Kidney (tissue), 22 donors: ENCODE measurements at places on chromosomes 2 and 18.
A peak's percentile ranks its signal among the peaks of the same experiment; 100 is the strongest.

- no peak for DNase-seq
Measured at GRCh38 chr18:63374540-63374939, 7.5 kb upstream of the KDSR start.

- peak; percentile 90 for DNase-seq
Measured at GRCh38 chr2:230864605-230865306, at the start of gene ITM2C. ITM2C (plus strand) TSS chr2:230864942; CDS start chr2:230865026, 84 bp downstream.

- DNase-seq: no peak
Measured at GRCh38 chr2:130387804-130388203, 31.9 kb downstream of the PTPN18 start.

- DNase-seq: peak; percentile 49
Measured at GRCh38 chr18:76263046-76264005, 231.7 kb downstream of the ZNF516 start.

GRCh38 chr2:199749571-199749970, 101.4 kb downstream of the FTCDNL1 start:
- no peak for DNase-seq

DNA sequence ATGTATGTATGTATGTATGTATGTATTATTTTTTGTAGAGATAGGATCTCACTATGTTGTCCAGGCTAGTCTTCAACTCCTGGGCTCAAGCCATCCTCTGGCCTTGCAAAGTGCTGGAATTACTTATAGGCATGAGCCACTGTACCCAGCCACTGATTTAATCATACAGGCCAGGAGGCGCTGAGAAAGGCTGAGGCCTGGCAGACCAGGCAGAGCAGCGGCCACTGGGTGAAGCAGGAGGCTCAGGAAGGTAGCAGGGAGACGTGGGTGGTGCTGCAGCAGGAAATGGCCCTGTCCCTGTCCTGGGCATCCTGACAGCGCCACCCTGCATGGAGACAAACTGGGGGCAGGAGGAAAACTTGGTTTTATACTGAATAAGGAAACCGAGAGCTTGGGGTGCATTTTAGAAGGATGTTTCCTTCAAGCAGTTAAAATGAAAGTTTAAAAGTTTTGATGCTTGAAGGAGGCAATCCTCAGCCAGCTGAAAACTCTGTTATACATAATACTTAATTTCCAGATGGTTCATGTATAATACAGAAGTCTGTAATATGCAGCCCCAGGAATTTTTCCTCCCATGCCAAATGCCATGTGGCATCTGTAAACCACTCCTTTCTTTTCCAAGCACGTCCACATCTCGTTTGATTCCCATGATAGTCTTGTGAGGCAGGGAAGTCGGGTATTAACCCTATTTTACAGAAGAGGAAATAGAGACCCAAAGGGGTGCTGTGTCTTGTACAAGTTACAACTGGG, 182.4 kb downstream of the CELF4 start:
- DNase-seq: no peak

- DNase-seq: no peak
Measured at GRCh38 chr2:59066787-59067399, 825.8 kb upstream of the FANCL start.

GRCh38 chr2:199471443-199472057, 13.8 kb upstream of the SATB2 start:
- peak; percentile 83 for DNase-seq

DNA sequence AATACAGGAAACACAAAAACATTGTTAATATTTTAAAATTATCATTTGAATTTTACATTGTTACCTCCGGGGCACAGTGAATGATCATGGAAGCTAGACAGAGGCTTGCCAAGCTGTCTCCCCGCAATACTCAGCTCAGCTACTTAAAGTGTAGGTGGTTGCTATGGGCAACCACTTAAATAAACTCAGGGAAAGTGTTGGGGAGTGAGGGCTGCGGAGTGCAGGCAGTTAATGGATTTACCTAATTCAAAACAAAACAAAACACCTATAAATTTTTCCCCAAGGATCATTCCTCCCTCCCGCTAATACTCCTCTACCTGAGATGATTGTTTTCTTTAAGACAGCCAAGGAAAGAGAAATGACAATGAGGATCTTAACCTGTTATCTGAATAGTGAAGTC, 349.5 kb downstream of the TGIF1 start:
- peak; percentile 85 for DNase-seq

GRCh38 chr18:13178976-13179375, 39.6 kb upstream of the LDLRAD4 start:
- no peak for DNase-seq

DNA sequence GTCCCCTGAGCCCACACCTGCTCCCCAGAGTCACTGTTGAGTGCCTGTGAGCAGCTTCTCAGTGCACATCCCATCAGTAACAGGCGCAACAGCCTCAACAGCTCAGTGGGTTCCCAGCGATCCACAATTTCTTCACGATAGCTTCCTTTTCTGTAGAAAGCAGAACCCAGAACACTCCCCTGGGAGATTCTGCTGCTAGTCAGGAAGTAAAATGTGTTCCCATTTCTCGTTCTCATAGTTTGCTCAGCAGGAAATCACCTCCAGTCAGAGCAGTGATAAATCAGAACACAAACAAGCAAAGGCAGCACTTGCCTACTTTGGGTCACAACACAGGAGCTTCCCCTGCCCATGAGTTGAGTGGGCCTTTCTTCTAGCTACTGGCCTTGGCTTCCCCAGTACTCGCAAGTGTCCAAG, 48.9 kb upstream of the ATG16L1 start:
- DNase-seq: no peak

DNA sequence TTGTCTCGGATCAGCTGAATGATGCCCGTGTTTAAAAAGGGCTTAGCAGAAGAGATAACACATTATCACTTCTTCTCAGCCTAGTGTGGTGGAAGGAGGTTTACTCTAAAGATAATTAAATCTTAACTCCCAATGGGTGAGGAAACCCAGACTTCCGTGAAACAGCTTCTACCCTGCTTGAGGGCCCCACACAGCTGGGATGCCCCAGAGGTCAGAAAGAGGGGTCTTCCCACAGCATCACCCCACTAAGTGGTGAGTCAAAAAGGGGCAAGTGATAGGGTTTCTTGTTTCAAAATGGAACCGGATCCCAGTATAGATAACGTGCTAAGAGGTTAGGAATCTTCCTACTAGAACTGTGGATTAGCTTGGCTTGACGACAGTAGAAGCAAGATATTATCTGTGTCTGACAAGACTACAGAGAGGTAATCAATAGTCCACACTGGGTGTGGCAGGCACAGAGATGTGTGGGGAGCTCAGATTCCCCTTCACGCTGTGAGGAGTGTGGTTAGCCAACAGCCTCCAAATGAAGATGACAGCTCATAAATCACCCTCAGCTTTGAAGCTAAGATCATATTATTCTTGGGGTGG, 129.6 kb upstream of the COPS8 start:
- DNase-seq: no peak

- no peak for DNase-seq
Measured at GRCh38 chr2:60852282-60852860, 29.0 kb upstream of the REL start.

DNA sequence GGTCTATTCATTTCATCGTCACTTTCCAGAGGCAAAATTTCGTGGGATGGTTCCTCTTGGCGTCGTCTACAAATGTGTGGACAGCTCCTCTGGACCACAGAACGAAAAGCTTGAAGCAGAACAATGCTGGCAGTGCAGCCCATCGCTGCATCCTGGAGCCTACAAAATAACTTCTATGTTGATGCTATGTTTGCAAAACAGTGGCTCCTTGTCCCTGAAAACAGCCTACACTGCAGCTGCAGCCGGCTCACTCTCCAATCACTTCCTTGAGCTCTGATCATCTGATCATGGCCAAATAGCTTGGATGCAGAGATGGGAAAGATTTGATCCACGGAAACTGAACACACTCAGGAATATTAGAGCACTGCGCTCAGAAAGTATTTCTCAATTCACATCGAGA, 60.0 kb downstream of the DOCK10 start:
- DNase-seq: no peak

DNA sequence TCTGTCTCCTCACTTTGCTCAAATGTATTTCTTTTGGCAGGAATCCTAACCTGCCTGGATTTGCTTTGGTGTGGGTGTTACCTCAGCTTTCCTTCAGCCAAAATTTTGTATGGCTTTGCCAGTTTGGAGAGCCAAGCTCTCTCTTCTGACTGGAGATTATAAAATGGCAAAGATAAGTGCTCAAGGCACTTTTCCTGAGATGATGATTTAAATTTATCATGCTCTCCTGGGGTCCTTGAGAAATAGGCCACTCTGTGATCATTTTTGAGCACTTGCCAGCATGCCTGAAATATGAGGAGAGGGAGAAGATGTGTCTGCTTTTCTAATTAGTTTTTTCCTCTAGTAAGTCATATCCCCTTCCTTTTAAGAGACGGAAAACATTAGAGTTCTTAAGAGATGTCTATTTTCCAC, 683.0 kb downstream of the SLC4A3 start:
- DNase-seq: peak; percentile 20

DNA sequence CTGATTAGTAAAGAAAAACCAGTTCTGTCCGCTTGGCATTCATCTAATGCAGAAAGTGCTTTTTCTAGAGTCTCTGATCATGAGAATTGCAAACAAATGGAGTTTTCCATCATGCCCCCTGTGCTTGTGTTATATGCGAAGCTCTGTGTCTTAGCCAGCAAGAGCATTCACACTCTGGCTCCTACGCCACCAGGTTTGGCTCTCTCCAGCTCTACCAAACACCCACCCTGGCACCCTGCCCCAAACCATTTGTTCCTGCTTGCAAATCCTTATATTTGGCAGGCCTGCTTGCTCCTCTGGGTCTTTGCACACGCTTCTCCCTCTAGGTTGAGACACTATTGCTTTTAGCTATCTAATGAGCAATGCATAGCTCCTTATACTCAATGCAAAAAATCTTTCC, 204.1 kb upstream of the CYRIA start:
- no peak for DNase-seq

GRCh38 chr2:175003875-175004729, 1.1 kb downstream of the CHN1 start:
- DNase-seq: peak; percentile 72

DNA sequence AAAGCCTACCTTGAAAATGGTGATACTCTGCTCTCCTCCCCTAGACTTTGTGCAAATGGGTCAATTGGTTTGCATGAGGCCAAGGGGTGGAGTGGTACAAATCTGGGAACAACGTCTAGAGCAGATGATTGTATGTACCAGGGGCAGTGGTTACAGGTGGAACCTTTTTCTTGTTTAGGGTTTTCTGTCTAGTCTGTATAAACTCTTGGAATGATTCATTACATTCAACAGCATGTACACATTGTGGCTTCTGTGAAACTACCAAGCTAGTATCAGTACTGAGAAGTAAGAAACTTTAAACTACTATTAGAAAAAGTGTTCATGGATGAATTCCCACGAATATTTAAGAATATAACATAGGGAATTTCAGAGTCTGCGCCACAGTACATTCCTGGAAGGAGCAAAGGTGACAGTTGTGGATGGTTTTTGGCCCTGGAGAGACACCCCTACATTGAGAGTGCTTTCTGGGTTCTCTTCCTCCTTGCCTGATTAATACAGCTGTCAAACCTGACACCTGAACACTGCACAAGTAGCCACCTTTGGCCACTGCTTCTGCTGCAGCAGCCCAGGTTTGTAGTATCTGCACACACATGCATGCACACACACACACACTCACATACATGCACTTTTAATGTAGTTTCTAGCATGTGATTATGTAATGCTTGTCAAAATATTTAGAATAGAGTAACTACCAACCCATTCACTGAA, 30.0 kb downstream of the CFAP221 start:
- no peak for DNase-seq

GRCh38 chr18:58266291-58266690, 222.3 kb downstream of the NEDD4L start:
- DNase-seq: no peak

GRCh38 chr2:10717628-10718027, 3.8 kb upstream of the ATP6V1C2 start:
- DNase-seq: no peak

- DNase-seq: no peak
Measured at GRCh38 chr2:163646687-163647086, 89.1 kb downstream of the FIGN start.

DNA sequence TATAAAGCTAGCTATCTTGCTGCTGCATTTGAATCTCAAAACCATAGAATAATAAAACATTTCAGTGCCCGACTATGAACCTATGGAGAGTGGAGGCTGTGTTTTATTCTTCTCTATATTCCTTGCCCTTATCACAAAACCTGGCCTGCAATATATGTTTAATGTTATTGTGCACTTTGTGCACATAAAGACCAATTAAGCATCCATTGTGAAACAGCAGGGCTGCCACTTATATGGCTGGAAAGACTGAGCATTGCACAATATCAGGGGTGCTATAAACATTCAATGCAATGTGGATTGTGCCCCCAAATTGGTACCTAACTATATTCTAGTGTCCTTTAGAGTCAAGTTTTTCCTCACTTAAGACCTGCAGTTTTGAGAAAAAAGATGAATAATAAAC, 83.2 kb downstream of the RDH14 start:
- no peak for DNase-seq

DNA sequence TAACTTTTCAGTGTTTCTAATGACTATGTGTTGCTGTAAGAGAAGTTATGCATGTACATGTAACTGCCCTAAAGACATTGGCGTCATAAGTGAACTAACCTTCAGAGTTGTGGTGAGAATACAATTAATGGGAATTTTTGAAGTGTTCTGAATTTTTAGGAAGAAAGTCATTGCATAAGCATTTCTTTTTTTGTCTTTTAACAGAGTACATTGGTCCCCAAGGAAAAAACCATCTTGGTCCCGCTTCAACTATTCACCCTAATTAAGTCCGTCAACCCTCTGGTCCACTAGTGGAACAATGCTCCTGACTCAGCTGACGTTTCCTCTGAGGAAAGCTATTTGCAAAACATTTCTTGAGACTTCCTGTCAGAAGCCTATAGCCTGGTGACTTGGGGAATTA, 41.1 kb upstream of the VIT start:
- DNase-seq: no peak

- no peak for DNase-seq
Measured at GRCh38 chr18:79795446-79795845, 2.3 kb upstream of the KCNG2 start.
